ENCODE measurements at places on chromosomes 11 and 22.

- DNase-seq, result no peak
These were observed 46.5 kb upstream of the SOX6 start for GRCh38 chr11:16402654-16403447.

GRCh38 chr22:46661221-46661851, 41.1 kb downstream of the GRAMD4 start:
- no peak for DNase-seq

GRCh38 chr11:134388590-134388989, 23.5 kb downstream of the B3GAT1 start:
- no peak for DNase-seq

- DNase-seq, result no peak
These were observed 21.5 kb downstream of the ETS1 start for GRCh38 chr11:128565881-128566280.

- DNase-seq, result no peak
These were observed 44.4 kb downstream of the INSC start for GRCh38 chr11:15159085-15159484.

DNA sequence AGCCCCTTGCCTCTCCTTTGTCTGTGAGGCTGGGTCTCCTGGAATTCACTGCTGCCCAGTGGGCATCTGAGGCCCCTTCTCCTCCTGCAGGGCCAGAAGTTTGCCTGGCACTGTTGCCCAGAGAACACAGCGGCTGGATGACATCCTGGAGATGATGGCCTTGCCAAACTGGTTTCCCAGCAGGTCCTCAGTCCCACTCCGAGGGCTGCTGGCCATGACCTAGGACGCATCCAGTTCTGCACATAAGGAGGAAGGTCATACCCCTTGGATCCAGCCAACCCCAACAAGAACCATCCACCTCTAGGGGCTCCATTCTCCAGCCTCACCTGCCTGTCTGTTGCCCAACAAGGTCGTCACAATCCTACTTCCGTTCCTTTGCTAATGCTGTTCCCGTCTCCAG, 3.4 kb upstream of the SMTN start:
- no peak for DNase-seq

- no peak for DNase-seq
These were observed 116.3 kb downstream of the TIMP3 start for GRCh38 chr22:32917577-32918354.

DNA sequence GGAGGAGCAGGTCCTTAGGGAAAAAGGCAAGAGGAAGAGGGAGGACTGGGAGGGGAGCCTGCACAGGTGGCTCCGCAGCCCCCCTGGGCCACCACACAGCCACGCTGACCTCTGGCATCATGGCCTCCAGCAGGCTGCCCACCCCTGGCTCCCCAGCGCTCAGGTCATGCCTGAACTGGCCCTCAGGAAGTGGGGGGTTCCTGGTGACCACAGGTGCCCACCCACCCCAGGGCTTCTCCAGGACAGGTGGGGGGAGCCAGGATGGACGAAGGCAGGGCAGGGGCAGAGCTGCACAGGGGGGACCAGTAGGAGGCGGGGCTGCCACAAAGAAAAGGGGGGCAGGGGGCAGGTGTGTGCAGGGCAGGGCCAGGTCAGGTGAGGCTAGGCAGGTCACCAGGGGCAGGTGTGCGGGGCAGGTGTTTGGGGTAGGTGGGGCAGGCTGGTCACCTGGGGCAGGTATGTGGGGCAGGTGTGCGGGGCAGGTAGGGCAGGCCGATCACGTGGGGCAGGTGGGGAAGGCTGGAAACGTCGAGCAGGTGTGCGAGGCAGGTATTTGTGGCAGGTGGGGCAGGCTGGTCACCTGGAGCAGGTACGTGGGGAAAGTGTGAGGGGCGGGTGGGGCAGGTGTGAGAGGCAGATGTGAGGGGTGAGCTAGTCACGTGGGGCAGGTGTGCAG, 997 bp downstream of the DEAF1 start:
- DNase-seq, result no peak

- no peak for DNase-seq
These were observed 160.2 kb upstream of the BLID start for GRCh38 chr11:122276221-122276620.

DNA sequence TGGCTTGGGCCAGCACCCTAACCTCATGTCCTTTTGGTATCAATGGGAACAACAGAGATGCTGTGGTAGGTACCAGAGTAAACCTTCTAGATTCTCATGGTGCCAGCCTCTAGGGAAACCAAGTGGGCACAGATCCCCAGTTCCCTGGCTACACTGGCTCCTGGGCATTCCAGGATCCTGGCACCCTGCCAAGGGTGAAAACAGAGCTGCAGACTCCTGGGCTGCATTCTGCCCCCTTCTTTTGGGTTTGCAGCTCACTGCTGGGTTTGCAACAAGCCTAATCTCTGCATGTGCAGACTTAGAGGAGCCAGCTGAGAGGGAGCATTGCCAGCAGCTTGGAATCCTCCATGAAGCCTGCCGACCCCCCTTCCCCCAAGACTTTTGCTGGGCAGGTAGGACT, 30.6 kb downstream of the PRDM11 start:
- no peak for DNase-seq

Data from HFF-Myc (cell line).